T-helper 17 cell (primary cell): ENCODE measurements at places on chromosomes 6 and 20. TPM values are rescaled to one million over a fixed set of nuclear protein-coding genes. Genes with fewer than 3 reads are reported as not detected.

DNA sequence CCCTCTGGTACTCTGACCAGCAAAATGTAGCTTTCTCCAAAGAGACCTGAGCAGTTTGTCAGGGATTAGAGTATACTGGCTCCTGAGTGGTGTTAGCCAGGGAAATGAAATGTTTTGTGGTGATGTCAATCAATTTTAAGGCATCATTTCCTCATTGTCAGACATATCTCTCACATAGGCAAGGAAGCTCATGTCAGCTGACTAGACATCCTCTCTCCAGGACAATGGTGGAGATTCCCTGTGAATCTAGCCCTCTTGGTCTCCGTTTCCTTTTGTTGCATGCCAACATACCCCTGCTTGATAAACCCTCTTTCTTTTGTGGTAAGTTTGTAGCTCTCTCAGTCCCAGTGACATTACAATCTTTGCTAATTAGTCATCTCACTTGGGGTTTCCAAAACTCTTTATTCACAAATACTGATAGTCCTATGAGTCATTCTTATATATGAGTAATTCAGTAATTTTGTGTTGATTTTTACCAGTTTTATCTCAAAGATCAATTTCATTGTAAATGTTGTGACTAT, 135.6 kb upstream of the PTPRK start:
- DNase-seq: no peak

PTPRK gene
- 0.78 TPM for total RNA-seq

TRERF1 gene
- total RNA-seq: 31.2 TPM

DNA sequence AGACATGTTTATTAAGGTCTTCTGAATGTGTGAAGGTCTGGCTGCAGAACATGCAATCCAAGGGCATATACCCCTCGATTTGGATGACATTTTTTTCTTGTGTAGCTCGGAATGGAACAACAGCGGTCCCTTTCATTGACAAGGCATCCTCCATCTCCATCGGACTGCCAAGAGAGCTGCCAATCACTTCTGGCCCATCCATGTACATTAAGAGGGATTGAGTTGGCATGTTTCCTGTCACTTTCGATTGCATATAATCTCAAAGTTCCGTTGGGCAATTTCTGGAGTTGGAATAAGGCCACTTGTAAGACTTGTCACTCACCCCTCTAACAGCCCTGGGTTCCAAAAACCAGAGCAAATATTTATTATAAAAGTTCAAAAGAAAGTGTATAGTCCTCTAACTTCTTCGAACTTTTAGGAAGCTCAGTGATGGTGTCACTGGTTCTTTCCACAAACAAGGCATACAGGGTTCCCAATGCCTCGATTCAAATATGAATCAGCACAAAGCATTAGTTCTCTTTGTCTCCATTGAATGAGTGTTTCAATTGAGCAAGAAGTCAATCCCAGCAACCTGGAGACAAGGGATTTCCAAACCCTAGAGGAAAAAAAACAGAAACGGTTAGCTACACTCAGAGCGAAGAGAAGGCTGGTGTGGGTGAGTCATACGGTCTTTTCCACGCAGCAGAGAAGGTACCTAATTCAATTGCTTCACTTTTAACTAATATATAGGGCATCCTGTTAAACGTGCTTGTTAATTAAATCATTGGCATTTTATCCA, 10.9 kb downstream of the ZNF217 start:
- no peak for DNase-seq

DNA sequence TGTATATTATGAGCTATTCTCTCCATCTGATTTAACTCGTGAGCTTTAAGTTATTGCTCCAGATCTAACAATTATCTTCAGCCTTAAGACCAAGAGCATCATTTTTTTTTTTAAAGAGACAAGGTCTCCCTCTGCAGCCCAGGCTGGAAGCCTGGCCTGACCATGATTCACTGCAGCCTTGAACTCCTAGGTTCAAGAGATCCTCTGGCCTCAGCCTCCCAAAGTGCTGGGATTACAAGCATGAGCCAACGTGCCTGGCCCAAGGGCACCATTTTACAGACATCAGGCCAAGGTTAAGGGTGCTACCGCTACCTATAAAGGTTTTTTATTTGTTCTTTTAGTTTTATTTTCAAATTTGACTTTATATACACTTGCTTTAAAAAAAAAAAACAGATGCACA, 2.3 kb downstream of the SUPT3H start:
- DNase-seq: no peak

ABHD16B gene
- total RNA-seq: not detected

DNA sequence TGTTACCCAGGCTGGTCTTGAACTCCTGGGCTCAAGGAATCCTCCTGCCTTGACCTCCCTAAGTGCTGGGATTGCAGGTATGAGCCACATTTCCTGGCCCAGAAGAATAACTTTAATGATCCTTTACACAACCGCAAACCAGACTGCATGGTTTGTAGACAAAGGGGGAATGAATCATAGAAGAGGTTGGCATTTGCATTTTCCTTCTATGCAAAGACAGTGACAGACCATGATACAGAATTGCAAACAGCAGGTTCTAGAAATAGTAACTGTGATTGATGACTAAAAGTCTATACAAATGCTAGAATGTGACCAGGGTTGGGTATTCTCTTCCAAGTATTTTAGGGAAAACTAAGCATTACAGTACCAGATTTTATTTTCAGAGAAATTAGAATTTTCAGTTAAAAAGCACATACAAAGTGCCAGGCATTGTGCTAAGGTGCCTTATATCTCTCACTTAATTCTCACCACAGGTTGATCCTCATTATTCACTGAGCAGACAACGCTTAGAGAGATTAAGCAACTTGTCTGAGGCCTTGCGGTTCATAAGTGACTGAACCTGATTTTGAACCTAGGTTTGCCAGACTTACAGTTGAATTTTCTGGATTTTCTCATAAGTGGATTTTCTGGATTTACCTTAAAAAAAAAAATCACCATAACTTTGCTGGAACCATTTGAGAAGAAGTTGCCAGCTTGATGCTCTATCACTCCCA, 146.6 kb downstream of the ZFAND3 start:
- no peak for DNase-seq

DNA sequence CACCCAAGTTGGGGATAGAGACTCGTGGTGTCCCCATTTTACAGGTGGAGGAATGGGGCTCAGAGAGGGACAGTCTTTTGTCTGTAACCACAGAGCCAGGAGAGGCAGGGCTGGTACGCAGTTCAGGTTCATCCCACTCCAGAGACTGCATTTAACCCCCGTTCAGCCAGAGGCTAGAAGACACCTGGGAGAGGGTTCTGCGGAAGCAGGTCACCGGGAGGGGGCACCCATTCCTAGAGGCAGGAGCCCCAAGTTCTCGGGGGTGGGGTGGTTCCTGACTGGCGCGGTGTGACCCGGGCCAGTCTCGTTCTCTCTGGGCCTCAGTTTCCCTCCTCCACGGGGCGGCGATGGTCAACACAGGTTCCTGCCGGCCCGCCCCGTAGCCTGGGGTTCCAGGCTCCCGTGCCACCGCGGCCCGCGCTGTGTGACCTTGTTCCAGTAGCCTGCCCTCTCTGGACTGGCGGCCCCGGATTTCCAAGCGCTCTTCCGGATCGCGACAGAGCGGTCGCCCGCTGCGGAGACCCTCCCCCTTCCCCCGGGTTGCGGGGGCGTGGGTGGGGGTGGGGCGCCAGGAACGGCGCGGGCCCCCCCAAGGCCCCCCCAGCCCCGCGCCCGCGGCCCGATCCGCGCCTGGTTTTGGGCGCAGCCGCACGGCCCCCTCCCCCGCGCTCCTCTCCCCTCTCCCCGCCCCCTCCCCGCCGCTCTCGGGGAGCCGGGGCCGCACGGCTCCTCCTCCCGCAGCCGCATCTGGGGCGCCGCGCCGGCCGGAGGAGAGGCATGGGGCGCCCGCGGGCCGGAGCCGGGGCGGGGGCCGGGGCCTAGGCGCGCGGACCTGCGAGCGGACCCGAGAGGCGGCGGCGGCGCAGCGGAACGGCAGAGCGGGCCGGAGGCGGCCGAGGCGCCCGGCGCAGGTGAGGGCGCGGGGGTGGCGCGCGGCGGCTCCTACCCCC, at the start of gene DLGAP4:
DLGAP4 (plus strand) TSS at position 738 of the 950 bp plus-strand sequence. CDS start 125,379 bp downstream, outside the sequence.
- DNase-seq: no peak

- no peak for DNase-seq
These were observed 82.8 kb downstream of the TNFAIP3 start for GRCh38 chr6:137949686-137950390.
